NCI-H226 (cell line): ENCODE measurements at places on chromosomes 4 and X.

DNA sequence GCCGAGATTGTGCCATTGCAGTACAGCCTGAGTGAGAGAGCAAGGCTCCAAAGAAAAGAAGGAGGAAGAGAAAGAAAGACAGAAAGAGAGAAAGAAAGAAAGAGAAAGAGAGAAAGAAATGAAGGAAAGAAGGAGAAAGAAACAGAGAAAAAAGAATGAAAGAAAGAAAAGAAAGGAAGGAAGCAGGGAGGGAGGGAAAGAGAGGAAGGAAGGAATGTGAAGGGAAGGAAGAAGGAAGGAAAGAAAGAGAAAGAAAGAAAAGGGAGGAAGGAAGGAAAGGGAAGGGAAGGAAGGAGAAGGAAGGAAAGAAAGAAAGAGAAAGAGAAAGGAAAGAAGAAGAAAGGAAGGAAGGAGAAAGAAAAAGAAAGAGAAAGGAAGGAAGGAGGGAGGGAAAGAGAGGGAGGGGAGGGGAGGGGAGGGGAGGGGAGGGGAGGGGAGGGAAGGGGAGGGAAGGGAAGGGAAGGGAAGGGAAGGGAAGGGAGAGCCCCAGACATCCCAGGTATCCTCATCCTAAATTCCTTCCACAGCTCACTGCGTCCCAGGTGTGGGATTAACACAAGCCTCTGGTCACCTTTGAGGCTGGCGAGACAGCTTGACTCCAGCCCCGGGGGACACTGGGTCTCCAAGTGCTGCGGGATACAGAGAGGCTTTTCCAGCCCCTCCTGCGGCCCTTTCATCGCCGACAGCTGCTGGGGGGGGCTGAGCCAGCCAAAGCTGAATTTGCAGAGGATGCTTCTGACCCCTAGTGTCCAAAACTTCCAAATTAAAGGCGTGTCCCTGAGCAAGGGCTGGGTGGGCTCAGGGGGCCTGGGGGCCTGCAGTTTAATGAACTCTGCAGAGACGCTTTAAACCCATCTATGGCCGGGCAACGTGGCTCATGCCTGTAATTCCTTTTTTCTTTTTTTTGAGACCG, 24.2 kb upstream of the CSF2RA start:
- no peak for DNase-seq

GRCh38 chrX:84469226-84469625, 33.0 kb downstream of the HDX start:
- no peak for DNase-seq

- no peak for DNase-seq
These were observed 50.8 kb downstream of the ANXA3 start for GRCh38 chr4:78602334-78602733.

GRCh38 chr4:139641218-139641617, 24.4 kb upstream of the MGST2 start:
- DNase-seq, result peak; percentile 67

GRCh38 chr4:153154007-153154975, 50.0 kb upstream of the TRIM2 start:
- peak; percentile 31 for DNase-seq

DNA sequence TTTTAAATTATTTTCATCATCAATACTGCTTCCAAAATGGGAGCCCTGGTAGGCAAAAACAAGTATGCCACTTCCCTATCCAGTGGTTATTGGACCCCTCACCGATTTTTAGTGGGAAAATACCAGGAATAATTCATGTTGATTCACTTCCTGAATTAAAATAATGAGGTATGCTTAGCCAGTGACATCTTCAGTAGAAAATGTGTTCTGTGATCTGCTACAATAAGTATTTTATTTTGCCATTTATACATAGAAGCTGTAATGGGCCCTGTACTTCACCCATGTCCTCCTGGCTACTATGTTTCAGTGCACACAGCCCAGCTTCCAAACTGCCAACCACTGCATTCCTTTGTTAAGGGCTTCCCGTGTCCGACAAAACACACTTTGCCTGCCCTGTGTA, 41.0 kb upstream of the KLHL34 start:
- DNase-seq, result no peak

GRCh38 chr4:29588617-29589016, 1131.6 kb upstream of the PCDH7 start:
- DNase-seq, result no peak

GRCh38 chr4:127249767-127250108, 383.0 kb upstream of the INTU start:
- no peak for DNase-seq

- DNase-seq, result peak; percentile 96
These were observed 37.9 kb downstream of the SGMS2 start for GRCh38 chr4:107862658-107863057.

GRCh38 chr4:3779509-3779908, 13.3 kb downstream of the ADRA2C start:
- no peak for DNase-seq

DNA sequence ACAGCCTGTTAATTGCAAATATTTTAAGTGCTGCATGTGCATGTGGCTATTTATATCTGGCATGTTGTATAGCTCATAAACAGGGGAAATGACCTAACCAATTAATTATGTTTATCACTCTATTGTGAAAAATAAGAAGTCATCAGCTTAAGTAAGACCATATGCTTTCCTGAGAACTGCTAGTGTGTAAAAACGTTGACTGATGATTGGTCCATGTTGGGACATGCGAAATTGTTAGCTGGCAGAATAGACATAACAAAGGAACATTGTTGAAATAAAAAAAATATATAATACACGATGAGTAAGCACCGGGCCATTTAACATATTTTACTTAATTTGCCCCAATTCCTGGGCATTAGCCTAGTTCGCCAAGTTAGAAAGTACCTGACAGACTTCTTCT, 207.5 kb downstream of the ANK2 start:
- no peak for DNase-seq

DNA sequence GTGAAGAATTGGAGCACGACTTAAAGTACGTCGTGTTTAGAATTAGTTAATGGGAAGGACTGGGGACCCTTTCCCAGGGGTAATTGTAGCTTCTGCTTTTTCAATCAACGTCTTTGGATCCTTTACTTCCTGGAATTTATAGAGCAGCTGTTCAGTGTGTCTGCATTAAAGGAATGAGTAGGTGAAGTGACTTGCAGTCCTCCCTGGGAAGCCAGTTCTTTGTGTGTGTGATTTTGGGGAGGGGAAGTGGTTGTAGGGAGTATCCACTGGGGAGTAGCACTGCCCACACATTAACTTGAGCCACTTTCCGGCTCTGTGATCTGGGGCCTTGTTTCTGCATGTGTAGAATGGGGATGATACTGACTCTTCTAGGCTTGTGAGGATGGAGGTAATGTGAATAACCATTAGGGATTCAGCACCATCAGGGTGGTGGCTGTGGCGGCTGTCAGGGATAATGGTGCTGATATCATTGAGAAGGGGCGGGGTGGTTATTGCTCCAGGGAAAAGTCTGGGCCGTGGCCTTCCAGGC, 54.7 kb downstream of the TMEM131L start:
- DNase-seq, result no peak

- DNase-seq, result no peak
These were observed 2666.5 kb downstream of the ARAP2 start for GRCh38 chr4:33577791-33578190.

DNA sequence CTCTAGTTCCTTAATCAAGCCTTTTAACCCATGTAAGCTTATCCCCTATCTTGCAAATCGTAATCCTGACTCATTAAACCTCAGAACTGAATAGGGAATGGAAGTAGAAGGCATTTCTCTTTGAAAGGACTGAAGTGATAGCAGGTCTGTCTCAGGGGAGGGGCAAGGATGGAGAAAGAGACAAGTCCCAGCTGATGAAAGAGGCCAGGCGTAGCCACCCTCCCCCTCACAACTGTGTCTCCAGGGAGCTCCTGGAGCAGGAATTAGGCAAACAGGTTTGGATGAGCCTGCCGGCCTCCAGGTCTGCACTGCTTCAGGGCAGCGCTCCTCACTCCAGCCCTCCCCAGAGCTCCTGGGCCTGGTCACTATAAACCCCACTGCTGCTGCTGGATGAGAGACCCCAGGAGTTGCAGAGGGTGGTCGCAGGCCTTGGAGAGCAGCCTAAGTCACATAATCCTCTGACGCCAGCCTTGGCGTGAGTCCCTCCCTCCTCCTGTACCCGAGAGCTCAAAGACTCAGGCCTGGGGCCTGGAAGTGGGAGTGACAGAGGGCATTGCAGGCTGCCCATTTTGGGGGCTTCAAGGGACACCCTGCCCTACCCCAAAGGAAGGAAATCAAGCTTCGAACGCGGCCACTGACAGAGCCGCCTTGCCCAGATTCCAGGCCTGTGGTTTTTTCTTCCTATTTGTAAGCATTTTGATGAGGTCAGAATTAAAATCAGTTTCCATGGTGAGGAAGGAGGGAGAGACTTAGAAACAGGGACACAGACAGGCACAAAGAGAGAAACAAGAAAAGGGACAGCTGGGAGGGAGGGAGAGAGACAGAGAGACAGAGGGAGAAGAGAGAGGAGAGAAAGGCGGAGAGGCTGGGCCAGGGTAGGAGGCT, 21.2 kb upstream of the MSX1 start:
- peak; percentile 44 for DNase-seq

GRCh38 chr4:154399259-154399974, 92.2 kb downstream of the DCHS2 start:
- no peak for DNase-seq

DNA sequence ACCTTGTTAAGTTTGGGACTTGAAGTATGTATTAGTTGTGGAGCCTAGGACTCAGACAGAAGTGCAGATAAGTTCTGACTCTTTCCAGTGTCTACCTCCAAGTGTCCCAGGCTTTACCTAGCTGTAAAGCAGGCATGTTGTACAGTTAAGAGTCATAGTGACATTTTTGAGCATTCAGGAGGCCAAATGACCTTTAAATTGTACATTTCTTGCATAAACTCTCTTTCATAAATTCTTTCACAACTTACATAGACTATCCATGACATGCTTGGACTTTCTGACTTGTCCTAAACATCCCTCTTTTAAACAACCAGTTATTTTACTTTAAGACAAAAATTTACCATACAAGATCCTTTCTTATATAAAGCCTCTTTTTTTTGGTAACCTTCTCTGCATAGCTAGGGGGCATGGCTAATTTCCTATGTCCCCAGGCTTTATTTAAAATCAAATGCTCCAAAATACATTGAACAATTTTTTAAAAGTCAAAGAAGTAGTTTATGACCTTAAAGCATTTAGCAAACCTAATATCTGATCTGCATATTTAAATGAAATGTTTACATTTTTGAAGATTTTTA, 40.1 kb upstream of the UGT8 start:
- no peak for DNase-seq

GRCh38 chr4:337932-338758, 531 bp downstream of the ZNF141 start:
- DNase-seq, result peak; percentile 8

- no peak for DNase-seq
These were observed 347.4 kb upstream of the FGF13 start for GRCh38 chrX:139058831-139059495.

- peak; percentile 77 for DNase-seq
These were observed 2.1 kb upstream of the APBB2 start for GRCh38 chr4:41216294-41217019.

DNA sequence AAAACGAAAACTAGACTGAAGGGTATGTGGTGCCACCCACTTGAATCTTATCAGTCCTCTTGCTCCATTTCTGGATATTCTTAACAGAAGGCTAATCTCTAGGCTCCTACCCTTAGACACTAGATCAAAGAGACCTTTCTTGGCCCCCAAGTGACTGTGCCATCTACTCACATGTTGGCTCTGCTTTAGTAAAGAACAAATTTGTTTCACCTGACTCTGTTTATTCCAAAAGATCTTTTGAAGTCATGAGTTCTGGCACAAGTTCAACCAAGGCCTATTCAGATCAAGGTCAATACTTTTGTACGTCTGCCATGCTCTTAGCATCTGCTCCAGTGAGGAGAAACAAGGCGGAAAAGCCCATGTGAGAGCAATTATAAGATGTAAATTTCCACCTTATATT, 37.3 kb downstream of the MAGEB17 start:
- no peak for DNase-seq

DNA sequence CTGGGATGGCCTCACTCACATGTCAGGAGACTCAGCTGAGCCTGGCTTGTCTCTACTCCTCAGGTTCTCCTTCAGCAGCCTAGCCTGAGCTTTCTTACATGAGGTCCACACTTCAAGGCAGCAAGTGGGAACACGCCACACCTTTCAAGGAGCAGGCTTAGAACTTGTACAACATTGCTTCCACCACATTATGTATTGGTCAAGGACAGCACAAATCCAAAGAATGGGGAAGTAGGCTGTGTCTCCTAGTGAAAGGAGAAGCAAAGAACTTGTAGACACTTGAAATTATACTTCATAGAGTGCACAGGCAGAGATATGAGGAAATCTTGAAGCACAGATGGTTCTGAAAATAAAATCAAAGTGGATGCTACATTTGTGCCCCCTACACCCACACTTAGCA, 120.9 kb upstream of the NOCT start:
- DNase-seq, result no peak

GRCh38 chrX:7941390-7942042, 14.3 kb upstream of the PNPLA4 start:
- DNase-seq, result no peak

DNA sequence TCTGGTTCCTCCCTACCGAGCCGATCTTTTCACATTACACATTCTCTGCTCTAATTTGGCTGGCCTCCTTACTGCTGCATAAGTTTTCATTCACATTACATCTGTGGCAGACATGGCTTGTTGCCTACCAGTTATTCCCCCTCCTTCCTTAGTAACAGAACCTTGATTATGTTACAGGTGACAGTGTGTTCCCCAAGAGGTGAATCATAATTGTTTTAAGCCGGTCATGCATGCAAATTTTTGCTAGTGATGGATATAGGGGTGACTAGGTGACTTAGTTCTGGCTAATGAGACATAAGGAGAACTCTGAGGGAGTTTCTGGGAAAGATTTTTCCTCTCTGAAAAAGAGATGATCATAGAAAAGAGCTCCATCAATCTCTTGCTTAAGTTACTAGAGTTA, 8.4 kb upstream of the LAMP2 start:
- no peak for DNase-seq

DNA sequence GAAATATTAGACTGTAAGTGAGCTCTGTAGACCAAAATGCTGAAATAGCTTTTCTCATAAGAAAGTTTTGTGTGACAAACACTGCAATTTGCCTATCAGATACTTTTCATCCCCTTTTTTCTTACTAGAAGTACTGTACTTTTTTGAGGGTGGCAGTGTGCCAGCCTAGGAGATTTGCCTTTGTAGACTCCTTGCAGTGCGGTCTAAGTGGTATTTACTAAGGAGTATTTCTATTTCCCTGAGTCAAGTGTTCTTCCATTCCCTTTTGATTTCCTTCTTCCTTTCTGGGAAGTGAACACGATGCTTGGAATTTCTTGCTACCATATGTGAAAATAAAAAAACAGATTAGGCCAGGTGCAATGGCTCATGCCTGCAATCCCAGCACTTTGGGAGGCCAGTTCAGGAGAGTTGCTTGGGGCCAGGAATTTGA, 34.6 kb downstream of the PDLIM5 start:
- DNase-seq, result peak; percentile 88
